ENCODE measurements at places on chromosomes 7 and 10. TPM values are rescaled to one million over a fixed set of nuclear protein-coding genes. Genes with fewer than 3 reads are reported as not detected.

The UNCX gene
- total RNA-seq = 0.07 TPM

The BCAP29 gene
- 40.0 TPM for total RNA-seq

The SLK gene
- 30.3 TPM for total RNA-seq

The GPR141 gene
- total RNA-seq = not detected

The CYP3A4 gene
- total RNA-seq = not detected

The MEIG1 gene
- total RNA-seq = not detected

The BAIAP2L1 gene
- total RNA-seq = 56.3 TPM

The BUD31 gene
- total RNA-seq = 147 TPM

The WNT2 gene
- total RNA-seq = not detected

The DGKB gene
- not detected for total RNA-seq

The UNC5B gene
- 0.87 TPM for total RNA-seq

The ABCB1 gene
- total RNA-seq = 0.09 TPM

The ZNF467 gene
- total RNA-seq = 1.2 TPM

The TNPO3 gene
- total RNA-seq = 47.8 TPM

The BCL7B gene
- 67.1 TPM for total RNA-seq

The NPC1L1 gene
- 0.06 TPM for total RNA-seq

The NCF1 gene
- not detected for total RNA-seq

The GCK gene
- total RNA-seq = not detected

The PTF1A gene
- not detected for total RNA-seq

The FOXP2 gene
- total RNA-seq = not detected

The BCCIP gene
- 145 TPM for total RNA-seq

The MBL2 gene
- not detected for total RNA-seq

The RAMP3 gene
- total RNA-seq = not detected

The CPXM2 gene
- not detected for total RNA-seq

The AMPH gene
- total RNA-seq = not detected

The NPSR1 gene
- not detected for total RNA-seq

The C10orf120 gene
- not detected for total RNA-seq

The DPP6 gene
- not detected for total RNA-seq

The CYP26C1 gene
- total RNA-seq = not detected

The SHH gene
- 2.1 TPM for total RNA-seq

The CHAT gene
- total RNA-seq = not detected

The TET1 gene
- 0.57 TPM for total RNA-seq

The FOXI2 gene
- total RNA-seq = not detected

The TUBAL3 gene
- total RNA-seq = 0.52 TPM

The ITGB8 gene
- total RNA-seq = 0.70 TPM
